ENCODE measurements at places on chromosomes 6 and 20.
A peak's percentile ranks its signal among the peaks of the same experiment; 100 is the strongest.

GRCh38 chr6:114144887-114145851, 174.2 kb upstream of the HDAC2 start:
- no peak for DNase-seq

- DNase-seq: no peak
Observed at GRCh38 chr6:100680163-100680562, 201.0 kb downstream of the ASCC3 start.

DNA sequence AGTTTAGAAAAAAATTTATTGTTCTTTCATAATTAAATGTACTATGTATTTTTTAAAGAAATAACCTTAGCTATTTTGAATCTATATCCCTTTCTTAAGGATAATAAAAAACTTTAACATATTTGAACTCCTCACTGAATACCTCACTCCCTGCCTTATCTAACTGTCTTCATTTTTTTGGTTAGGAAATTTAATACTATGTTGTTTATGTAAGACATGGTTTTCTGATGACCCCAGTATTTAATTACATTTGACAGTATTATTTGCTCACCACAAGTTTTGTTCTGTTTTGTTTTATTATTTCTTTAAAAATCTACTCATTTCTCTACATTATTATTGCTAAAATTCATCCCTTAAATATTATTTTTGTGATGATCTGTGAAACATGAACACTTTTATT, 394.4 kb upstream of the ADGRB3 start:
- no peak for DNase-seq

- DNase-seq: peak; percentile 78
Observed at GRCh38 chr6:63636518-63637021, 968 bp downstream of the PHF3 start.

DNA sequence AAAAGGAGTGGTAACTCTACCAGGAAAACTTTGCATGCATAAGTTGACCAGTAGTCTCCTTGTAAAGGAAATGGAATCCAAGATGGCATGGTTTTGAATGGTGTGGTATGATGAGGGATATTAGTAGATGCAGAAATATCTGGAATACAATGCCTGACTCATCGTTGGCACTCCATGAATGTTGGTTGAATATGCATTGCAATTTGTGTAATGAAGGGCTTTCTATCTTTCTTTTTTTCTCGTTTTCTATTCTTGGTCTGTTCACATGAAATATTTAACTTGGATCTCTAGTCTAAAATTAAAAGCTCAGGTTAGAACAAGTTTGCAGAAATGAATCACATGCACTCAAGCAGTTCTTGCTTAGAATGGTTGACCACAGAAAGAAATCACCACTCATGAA, 277.3 kb upstream of the PRND start:
- DNase-seq: no peak

DNA sequence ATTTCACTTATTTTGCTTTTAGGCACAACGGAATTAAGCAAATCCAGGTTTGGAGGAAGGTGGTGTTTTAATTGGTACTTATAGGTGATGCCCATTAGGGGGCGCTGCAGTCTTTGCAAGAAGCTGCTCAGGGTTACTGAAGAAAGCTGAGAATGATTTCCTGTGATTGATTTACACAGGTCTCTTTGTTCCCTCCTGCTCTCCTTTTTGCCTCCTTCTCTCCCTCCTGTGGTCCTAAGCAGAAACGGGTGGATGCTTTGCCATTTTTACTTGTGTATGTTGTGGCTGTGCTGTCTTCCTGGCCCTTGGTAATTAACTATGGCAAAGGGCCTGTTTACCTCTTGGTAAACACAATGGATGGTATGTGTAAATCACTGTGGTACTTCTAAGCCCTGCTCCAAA, 97.8 kb downstream of the ANKS1A start:
- peak; percentile 91 for DNase-seq

- DNase-seq: peak; percentile 19
Observed at GRCh38 chr20:12914804-12915203, 94.0 kb upstream of the SPTLC3 start.

- DNase-seq: no peak
Observed at GRCh38 chr6:148251891-148252290, 90.7 kb upstream of the SASH1 start.

- DNase-seq: no peak
Observed at GRCh38 chr20:43003318-43003944, 186.3 kb downstream of the PTPRT start.

Measured in hematopoietic multipotent progenitor cell treated with erythropoietin and hydrocortisone succinate and interleukin-3 and kit ligand, for 4 days (in vitro differentiated cells).